ENCODE measurements at places on chromosomes 11 and 22. TPM values are rescaled to one million over a fixed set of nuclear protein-coding genes. Genes with fewer than 3 reads are reported as not detected.

The MFNG gene
- total RNA-seq: 171 TPM

The NOX4 gene
- not detected for total RNA-seq

DNA sequence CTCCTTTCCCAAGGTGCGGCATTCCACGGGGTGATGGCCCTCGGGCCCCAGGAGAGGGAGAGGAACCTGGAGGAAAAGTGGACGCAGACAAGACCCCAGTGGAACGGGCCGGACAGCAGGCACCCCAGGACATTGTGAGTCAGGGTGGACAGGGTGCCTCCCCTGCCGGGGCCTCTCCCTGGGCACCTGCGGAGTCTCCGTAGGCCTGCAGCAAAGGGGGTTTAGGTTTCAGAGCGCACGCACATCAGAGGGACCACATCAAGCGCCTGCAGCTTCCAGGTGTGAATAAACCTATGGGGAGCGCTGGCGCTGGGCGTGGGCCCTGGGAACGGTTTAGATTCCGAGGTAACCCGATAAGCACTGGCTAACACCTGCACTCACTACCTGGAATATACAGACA is 22.7 kb upstream of the FGF19 start:
- no peak for DNase-seq

DNA sequence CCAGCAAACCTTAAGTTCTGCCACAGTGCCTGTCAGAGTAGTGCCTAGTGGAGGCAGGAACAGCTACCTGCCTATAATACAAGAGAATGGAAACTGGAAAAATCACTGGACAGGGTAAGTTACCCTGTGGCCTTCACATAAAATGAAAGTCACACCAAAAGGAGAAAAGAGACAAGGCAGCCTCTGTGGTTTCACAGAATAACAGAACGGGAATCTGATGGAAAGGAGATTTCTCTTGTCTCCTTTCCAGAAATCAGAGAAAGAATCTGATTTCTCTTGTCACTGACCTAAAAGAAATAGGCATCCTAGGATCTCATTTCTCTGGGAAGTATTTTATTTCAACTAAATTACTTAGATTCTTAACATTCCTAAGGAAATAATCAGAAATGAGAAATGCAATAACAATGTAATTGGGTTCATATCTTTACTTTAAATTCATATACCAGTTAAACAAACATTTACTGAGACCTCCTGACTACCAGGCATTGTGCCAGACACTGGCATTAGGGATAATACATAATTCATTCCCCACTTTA is 41.6 kb downstream of the PRCP start:
- DNase-seq: no peak

- DNase-seq: no peak
Observed at GRCh38 chr22:39125622-39126021, 26.9 kb downstream of the CBX7 start.

GRCh38 chr22:32574411-32574810 is 99.8 kb downstream of the FBXO7 start:
- DNase-seq: no peak

GRCh38 chr11:69775163-69775755 is at the start of gene FGF4:
Gene FGF4 (minus strand): TSS chr11:69775341. CDS start chr11:69775084, 257 bp downstream.
- no peak for DNase-seq

DNA sequence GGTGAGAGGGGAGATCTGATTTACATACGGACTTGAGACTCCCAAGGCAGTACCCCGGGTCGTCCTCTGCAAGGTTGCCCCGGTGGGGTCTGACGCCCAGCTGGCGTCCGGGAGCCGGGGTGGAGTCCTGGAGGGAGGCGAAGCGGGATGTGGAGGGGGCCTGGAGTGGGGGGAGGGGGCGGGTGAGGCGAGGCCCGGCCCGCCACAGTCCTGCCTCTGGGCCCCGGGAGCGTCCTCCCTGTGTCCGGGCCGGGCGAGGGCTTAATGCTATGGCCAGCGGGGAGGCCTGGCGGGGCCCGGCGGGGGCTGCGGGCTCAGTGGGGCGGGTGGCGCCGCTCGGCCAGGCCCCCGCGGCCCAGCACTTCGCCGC is 2.4 kb upstream of the MYBPC3 start:
- no peak for DNase-seq

DNA sequence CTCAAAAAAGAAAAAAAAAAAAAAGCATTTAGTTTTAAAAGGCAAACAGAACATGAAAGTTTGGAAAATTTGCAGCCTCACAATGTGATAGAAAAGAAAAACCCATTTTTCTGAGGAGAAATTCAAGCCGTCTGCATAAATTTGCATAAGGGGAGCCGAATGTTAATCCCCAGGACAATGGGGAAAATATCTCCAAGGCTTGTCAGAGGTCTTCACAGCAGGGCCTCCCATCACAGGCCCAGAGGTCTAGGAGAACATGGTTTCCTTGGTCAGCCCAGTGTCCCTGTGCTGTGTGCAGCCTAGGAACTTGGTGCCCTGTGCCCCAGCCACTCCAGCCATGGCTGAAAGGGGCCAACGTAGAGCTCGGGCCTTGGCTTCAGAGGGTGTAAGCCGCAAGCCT is 109.1 kb downstream of the TRIM44 start:
- DNase-seq: no peak

GRCh38 chr11:19577391-19577975 is 135.2 kb upstream of the NAV2 start:
- DNase-seq: no peak

GRCh38 chr11:3674189-3674588 is 3.0 kb upstream of the CHRNA10 start:
- no peak for DNase-seq

Measured in CD8-positive, alpha-beta memory T cell (primary cell).